ENCODE measurements at places on chromosomes 12 and 14.

DNA sequence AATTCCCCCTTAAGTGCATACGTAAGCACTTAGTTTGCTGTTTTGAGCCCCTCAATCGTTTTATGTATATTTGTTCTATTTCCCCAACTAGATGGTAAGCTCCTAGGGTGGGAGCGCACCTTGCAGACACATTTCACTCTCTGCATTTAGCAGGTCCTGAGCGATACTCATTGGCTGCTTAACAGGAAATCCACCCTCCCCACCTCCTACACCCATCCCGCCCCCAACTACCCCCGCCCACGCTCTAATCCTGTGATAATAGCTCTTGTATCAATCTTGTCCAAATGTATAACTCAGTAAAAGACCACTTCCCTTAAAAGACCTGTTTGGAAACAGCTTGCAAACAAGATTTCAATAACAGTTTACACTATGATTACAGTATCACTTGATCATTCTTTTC lies 8.1 kb downstream of the LPAR5 start:
- DNase-seq = peak; percentile 65

- DNase-seq = no peak
Observed at GRCh38 chr12:65655074-65655493, 169.2 kb upstream of the HMGA2 start.

DNA sequence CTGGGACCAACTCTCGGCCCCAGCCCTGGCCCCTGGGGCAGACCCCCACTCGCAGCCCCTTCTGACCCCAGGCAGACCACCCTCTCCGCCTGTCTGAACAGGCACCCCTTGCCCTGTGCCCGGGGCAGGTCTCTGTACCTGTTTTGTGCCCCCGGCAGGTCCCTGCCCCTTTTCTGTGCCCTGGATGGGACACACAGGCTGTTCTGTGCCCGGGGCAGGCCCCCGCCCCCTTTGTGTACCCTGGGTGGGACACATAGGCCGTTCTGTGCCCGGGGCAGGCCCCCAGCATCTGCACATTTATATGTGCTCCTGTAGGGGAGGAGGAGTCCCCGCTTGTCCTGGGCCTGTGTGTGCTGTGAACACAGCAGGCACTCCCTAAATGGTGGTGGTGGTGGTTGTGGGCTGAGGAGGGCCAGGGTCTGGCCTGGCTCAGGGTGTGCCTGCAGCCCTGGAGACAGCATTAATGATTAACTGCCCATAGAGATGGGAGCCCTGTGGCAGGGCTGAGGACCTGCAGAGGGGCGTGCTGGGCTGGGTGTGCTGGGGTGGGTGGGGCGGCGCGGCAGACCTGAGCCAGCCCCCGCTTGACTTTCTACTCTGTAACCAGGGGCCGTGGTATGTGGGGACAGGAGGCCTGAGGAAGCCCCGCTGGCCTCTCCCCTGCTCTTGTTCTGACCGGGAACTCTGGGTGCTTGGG lies 3.7 kb downstream of the FBRSL1 start:
- no peak for DNase-seq

DNA sequence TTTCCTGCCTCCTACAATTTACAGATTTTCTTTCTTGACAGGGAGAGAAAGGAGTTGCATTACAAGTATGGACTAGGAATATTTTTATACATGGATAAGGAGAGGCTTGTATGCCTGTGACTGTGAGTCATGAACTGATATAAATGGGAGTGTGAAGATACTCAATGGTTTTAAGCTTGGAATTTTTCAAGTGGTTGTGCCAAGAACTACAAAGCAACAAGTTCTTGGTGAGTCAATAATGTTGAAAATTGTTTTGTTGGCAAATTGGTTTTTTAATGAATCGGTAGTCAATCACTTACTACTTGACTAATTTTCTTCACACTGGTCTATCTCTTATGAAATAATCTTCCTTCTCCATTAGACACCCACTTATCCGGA lies 58.9 kb upstream of the HMGA2 start:
- DNase-seq = no peak

GRCh38 chr12:132617822-132618682 lies 524 bp upstream of the P2RX2 start:
- no peak for DNase-seq
